ENCODE measurements at places on chromosomes 13 and 19.

DNA sequence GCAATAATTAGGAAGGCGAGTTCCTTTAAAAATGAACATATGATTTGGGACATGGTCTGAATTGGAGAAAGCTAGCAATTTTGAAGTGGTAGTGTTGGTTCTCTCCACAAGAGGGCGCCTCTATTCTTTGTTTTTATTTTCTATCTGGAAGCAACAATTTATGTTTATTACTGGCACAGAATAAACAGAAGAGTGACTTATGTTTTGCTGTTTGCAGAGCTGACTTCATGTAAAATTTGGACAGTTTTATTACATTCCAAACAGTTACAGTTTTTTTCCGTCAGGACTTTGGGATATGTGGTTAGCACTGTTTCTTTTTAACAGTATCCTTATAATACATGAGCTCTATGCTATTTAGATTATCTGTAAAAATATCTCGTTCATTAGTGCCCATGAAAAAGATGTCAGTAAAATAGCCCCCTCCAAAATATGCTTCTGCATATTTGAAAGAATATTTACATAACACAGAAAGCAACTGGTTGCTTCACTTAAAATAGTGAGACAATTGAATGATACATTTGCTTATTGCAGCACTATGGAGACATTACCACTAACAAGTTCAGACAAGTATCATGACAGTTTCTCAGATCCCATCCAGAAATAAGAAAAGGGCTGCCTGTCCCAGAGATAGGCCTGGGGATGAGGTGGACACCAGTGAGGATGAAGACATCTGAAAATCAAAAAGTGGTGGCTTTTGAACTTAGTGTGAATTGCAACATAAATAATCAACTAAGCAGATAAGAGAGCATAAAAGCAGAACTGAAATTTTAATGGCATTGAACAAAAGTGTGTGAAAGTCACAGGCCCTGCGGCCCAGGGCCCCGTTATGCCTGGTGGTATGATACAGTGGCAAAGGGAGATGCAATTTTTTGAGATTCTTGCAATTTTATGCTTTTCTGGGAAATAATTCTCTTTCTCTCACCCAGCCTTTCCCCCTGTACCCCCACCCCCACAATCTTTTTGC lies 32.3 kb upstream of the FGF9 start:
- no peak for DNase-seq

GRCh38 chr19:35224681-35225571 lies 3.6 kb downstream of the FAM187B start:
- DNase-seq = no peak

- no peak for DNase-seq
Measured at GRCh38 chr13:78592584-78592983, 10.8 kb downstream of the POU4F1 start.

GRCh38 chr13:27523346-27524073 lies 73.1 kb upstream of the MTIF3 start:
- DNase-seq = no peak

- DNase-seq = no peak
Measured at GRCh38 chr19:31483226-31483857, 134.1 kb upstream of the TSHZ3 start.

DNA sequence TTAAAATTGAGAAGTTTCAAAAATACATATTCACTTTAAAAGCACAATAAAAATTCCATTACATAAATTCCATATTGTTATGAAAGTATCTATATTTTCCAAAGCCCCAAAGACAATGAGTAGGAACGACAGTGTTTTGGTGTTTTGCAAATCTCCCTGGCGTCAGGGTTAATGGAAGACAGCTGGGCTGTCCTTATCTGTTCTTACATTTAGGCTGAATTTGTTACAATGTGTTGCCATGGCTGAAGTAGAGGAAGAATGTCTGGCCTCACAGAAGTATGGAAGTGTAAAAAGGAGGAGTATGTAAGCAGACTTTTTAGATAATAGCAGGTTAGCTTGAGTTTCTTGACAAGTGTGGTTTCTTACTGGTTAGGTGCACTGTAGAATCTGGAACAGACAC lies 124.4 kb upstream of the SPATA13 start:
- DNase-seq = peak; percentile 33

- DNase-seq = no peak
Measured at GRCh38 chr13:109733550-109733949, 52.8 kb downstream of the IRS2 start.

- DNase-seq = no peak
Measured at GRCh38 chr19:38731654-38732301, 12.5 kb downstream of the CAPN12 start.

DNA sequence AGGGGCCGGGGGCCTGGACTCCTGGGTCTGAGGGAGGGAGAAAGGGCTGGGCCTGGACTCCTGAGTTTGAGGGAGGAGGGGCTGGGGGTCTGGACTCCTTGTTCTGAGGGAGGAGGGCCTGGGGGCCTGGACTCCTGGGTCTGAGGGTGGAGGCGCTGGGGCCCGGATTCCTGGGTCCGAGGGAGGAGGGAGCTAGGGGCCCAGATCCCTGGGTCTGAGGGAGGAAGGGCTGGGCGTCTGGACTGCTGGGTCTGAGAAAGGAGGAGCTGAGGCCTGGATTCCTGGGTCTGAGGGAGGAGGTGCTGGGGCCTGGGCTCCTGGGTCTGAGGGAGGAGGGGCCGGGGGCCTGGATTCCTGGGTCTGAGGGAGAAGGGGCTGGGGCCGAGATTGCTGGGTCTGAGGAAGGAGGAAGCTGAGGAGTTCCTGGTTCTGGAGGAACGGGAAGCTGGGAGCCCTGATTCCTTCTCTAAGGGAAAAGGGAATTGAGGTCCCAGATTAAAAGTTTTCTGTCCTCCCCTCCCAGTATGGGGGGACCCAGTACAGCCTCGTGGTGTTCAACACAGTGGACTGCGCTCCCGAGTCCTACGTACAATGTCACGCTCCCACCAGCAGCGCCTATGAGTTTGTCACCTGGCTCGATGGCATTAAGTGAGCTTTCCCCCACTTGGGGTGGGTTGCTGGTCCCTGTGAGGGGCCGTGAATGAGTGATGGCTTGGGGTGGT lies 721 bp downstream of the MED25 start:
- no peak for DNase-seq

GRCh38 chr13:76455960-76456359 lies 430.2 kb downstream of the KCTD12 start:
- peak; percentile 88 for DNase-seq

- no peak for DNase-seq
Measured at GRCh38 chr19:514166-514663, 6.9 kb downstream of the TPGS1 start.

DNA sequence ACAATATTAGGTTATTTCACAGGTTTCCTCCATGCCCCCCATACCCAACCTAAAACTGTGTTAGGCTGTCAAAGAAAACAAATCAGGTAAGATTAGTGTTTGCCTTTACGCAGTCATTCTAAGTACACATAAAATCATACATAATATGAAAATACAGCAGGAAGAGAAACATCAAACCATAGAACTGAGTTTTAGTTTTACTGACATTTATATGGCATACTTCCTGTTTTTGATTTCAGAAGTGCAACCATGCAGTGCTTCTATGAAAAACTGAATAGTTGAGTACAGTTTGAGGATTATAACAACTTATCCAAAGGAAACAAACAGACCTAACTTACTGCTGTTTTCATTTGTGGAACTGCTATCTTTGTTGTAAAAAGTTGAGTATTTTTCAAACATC lies 91.3 kb downstream of the KCNRG start:
- no peak for DNase-seq

GRCh38 chr13:50071379-50071778 lies 56.1 kb downstream of the KCNRG start:
- DNase-seq = no peak

DNA sequence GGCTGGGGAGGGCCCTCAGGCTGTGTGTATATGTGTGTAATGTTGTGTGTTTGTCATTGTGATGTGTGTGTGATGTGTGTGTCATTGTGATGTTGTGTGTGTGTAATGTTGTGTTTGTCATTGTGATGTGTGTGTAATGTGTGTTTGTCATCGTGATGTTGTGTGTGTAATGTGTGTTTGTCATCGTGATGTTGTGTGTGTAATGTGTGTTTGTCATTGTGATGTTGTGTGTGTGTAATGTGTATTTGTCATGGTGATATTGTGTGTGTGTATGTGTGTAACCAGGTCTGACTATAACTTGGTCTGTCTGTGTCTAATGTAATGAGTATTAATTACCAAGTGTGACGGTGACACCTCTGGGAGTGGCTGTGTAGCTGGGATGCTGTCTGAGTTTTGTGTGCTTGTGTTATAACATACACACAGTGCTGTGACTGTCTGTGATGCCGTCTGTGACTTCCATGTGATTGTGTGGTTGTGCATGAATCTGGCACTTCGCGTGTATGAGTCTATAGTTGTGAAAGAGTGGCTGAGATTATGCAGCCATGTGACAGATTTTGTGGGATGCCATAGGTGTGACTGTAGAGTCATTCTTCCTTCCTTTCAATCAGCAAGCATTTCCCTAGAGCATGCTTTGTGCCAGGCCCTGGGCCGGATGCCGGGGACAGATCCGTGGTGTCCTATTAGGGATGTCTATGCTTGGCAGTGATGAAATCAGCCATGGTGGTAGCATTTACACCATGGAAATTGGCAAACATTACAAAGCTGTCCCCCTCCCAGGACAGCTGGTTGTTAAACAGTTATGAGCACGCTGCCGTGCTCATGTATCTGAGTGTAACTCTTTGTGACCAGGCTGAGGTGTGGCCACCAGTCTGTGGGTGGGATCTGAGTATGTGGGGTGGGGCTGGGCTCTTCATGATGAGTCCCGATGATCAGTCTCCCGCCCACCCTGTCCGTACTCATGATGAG lies 6.4 kb downstream of the TNFSF14 start:
- DNase-seq = no peak

DNA sequence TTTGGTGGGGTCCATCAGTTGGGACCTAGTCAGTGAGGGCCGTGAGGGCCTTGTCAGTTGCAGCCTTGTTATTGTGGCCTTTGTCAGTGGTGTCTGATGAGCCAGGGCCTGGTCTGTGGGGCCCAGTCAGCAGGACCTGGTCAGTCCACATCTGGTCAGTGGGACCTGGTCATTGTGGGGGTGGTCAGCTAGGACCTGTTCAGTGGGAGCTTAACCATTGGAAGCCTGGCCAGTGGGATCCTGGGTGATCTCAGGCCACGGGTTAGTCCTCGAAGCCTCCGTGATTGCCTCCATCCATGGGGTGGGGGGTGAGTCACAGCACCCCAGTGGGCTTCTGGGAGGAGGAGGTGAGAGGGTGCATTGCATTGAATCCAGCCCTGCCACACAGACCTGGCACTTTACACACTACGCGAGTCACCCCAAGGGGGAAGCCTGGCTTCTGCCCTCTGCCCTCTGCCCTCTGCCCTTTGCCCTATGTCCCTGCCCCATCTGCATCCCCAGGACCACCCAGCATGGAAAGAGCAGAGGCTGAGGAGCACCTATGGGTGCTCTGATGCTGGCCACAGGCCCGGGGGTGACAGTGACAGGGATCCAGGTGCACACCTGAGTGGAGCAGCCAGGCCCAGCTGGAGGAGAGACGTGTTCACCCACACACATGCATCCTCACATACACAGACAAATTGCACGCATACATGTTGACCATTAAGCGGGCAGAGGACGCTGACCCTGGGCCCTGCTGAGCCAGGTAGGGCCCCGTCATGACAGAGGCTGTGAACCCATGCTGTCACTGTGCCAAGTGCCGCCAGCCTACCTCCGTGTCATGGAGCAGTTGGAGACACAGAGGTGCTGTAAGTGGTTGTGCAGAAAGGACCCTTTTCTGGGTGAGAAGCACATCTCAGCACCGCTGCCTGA lies 59.8 kb upstream of the TPM4 start:
- no peak for DNase-seq

DNA sequence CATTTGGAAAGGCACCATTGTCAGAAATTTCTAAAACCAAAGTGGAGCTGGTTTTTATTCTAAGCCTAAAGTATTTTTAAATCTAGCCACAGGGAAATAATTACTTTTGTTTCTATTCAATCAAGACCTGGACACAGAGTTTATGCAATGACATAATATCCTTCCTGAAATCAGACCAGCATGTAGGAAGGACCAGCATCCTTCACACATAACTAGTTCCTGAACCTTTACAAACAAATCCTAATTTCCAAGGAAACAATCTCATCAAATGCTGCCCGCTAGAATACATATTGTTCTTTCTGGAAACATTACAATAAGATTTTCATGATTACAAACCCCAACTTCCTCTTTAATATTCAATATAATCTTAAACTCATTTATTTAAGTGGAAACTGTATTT lies 1.5 kb downstream of the STARD13 start:
- no peak for DNase-seq

DNA sequence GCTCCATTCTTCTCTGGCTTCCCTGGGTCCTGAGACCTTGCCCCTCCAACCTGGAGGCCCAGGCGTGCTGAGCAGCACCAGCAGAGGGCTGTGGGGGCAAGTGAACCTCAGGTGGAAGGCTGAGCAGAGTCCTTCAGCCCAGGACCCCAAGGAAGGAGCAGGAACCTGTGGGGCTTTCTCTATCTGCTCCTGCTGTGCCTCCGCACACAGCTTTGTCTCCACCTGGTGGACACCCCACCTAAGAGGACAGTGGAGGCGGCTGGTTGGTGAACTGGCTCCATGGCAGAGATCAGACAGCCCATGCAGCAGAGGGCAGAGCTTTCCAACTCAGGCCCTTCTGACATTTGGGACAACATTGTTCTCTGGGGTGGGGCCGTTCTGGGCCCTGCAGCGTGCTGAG lies 19.7 kb downstream of the ZFR2 start:
- no peak for DNase-seq

DNA sequence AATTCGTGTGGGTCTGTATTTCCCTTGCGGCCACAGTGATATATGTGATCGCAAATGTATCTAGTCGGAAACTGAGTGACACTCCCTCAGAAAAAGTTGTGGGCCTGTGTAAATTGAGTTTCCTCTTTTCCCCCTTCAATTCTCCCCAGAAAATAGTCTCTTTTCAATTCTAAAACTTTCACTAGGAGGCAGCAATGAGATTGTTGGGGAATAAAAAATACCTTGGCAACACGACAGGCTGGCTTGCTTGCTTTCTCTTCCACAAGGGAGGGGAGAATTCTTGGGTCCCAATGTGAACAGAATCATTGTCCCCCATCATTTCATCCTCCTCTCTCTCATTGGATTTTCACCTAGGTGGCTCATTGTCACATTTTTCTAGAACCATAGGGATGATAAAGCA lies 3.7 kb upstream of the SOX21 start:
- DNase-seq = no peak

DNA sequence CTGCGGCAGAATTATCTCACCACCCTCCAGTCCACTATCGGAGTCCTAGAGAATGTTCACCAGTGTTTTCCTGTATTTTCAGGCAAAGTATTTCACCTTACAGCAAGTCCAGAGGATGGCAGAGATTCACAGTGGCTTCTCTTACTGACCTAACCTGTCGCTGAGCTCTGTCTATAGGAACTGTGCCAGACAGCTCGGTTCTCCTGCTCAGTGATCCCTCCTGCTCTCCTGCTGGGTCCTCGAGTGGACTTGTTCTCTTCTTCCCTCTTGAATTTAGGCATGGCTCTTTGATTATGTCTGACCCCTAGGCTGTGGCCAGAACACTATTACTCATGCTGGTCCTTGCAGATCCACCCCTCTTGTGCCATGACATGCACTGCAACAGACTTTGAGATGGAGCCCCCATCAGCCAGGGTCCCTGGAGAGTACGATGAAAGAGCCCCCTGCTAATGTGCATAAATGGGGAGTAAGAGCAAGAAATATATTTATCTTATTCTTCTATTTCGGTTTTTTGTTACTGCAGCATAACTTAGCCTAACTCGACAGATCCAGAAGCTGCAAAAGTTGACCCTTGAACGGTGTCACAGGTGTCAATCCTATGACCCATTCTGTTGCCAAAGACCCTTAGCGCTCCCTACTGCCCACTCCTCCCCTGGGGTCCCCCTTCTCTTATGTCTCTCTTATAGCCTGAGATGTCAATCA lies 439.4 kb downstream of the ZNF536 start:
- no peak for DNase-seq

Measured in fibroblast of skin of right quadriceps (primary cell).